Stimulated activated CD8-positive, alpha-beta memory T cell treated with anti-CD3 and anti-CD28 coated beads, Interleukin-4, amount 100 ng/mL, for 1 hour (primary cell): ENCODE measurements at places on chromosomes 16 and 17.

GRCh38 chr16:3530371-3530914 lies 29.6 kb downstream of the CLUAP1 start:
- no peak for DNase-seq

- no peak for DNase-seq
These were observed 30.1 kb downstream of the LCMT1 start for GRCh38 chr16:25141648-25142047.

GRCh38 chr16:1413684-1414531 lies 596 bp downstream of the UNKL start:
- DNase-seq, result peak; percentile 32

DNA sequence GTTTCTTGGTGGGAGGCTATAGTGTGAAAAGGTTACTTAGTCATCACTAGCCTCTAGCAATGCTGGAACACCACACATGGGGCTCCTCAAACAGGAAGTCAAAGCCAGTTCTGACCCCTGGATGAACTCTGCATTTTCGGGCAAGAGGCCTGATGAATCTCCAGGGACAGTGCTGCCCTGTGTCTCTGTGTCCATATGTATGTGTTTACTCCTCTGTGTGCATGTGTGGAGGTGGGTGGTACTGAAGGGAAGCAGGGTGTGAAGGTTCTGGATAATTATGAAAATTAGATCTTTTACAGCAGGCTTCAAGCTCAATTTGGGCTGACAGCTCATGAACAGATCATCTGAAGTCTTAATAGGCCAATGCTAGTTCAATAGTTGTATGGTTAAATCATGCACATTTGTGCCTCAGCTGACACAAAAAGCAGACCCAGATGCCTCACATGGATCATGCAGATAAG lies 133.6 kb downstream of the SNX11 start:
- DNase-seq, result no peak

- DNase-seq, result no peak
These were observed 2.6 kb downstream of the APRT start for GRCh38 chr16:88809068-88809675.

DNA sequence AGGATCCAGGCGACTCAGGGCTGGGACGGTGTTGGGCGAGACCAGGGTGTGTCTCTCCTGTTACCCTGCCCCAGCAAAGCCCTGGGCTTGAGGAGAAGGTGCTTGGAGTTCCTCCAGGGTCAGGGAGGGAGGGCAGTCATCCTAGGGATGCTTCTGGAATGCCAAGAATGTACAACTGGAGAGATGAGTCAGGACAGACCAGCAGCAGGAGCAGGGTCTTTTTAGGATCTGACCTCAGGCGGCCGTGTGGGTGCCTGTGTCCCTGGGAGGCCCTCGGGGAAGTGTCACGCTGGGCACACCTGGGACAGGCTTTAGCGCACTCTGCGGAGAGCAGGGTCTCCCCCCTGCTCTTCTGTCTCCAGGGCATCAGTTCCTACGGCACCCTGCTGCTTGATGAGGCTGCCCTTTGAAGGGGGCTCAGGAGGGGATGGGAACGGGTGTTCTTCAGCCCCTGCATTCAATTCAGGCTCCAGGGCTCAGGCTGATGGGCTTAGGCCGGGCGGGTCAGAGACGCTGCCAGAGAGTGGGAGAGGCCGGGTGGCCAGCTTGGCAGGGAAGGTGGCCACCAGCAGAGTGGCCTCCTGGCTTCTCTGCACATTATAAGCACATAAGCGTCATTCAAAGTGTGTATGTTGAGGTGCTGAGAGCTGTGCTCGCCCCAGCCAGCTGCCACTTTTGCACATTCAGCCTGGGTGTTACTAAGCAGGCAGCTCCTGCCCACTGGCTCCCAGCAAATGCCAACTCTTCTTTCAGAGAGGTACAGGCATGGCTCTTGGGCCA lies 8.4 kb upstream of the MTSS2 start:
- DNase-seq, result no peak

GRCh38 chr17:43526886-43527648 lies 19.1 kb downstream of the ETV4 start:
- DNase-seq, result no peak

- no peak for DNase-seq
These were observed 533.7 kb downstream of the HAPSTR1 start for GRCh38 chr16:9625122-9625521.

- no peak for DNase-seq
These were observed 9.0 kb upstream of the CDH5 start for GRCh38 chr16:66357523-66357928.

DNA sequence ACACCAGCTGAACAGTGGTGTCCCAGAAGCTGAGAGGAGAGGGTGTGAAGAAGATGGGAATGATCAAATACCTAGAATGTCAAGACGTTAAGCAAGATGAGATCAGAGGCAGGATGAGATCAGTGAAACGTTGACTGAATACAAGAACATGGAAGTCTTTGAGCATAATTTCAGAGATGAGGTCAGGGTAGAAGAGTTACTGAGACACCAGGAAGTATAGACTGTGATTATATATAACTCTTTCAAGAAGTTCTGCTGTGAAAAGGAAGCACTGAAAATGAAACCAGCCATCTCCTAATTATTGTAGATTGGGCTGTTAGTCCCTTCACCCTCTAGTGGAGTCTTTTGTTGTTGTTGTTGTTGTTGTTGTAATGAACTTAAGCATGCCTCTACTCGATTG lies 9.1 kb downstream of the SHCBP1 start:
- no peak for DNase-seq

DNA sequence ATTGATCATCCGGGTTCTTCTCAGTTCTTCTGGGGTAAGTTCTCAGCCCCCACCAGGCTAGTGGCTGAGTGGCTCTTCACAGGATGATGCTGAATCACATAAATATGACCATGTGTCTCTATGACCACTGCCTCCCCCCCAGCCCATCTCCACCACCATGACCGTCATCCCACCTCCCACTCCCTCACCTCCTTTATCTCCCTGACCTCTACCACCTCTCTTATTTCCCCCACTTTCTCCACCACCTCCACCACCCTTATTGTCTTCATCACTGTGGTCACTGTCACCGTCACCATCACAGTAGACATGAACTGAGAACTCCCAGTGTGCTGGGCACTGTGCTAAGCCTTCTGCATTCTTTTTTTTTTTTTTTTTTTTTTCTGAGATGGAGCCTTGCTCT lies 32.5 kb downstream of the RGS9 start:
- DNase-seq, result no peak

DNA sequence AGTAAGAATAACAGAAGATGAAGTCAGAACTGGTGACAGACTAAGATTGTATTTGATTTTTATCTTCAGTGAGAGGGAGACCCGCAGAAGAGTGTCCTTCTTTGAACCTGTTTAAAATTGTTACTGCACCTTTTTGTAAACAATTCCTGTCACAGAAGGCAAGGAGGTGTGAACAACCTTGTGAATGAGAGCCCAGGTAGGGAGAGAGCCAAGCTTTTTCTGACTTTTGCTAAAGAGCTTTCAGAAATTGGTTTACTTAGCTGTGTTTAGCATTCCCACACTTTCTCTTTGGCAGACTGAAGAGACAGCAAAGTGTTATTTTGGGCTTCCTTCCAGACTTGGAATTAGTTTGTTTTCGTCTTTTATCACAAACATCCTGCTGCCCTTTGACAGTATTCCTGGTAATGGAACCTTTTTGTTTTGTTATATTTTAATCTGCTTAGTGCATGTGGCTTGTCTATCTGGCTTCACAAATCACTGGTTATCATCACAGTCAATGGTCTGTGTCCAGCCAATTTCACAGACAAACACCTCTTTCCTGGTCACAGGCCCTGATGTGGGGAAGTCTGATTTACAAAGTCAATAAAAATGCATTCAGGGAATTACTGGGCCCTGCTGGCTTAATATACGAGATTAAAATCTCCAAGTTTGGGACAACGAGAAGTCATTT lies 85.7 kb upstream of the HS3ST2 start:
- no peak for DNase-seq

DNA sequence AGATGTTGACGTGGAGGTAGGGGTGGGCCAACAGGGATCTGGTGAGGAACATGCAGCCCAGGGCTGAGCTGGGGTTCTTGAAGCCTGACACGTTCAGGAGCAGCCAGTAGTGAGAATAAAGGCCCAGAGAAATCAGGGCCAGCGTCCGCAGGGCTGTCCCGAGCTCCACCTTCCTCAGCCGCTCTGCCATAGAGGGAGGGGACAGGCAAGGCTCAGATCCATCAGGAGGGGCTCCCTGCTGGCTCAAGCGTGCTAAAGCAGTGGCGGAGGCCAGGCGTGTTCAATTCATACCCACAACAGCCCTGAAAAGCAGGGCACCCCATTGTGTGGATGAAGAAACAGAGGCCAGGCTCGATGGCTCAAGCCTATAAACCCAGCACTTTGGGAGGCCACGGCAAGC lies 8.3 kb upstream of the FDXR start:
- DNase-seq, result no peak

- no peak for DNase-seq
These were observed 1.0 kb upstream of the KRT20 start for GRCh38 chr17:40886090-40886489.

DNA sequence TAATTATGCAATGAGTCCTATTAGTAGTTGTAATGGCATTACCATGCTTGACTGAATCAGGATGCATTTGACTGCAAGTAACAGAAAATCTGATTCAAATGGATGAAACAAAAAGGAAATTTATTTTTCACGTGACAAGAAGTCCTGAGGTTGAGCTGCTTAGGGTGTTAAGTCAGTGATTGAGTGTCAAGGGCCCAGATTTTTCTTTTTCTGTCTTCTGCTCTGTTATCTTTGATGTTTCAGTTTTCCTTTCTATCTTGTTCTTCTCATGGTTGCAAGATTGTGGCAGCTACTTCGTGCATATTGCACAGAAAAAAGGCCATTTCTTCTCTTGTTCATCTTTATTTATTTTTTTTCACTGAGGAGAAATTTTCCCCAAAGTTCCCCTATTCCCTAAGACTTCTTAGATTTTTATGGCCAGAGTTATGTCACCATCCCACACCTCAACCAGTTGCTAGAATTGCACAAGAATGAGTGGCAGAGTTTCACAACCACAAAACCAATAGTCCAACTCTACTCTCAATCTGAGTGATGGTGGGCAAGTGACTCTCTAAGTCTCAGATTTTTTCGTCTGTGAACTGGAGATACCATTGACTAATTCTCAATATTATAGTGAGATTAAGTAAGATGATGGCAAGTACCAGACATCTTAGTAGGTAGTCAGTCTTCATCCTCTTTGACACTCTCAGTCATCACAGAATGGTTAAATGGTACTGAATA lies 15.7 kb upstream of the GPR139 start:
- DNase-seq, result no peak

DNA sequence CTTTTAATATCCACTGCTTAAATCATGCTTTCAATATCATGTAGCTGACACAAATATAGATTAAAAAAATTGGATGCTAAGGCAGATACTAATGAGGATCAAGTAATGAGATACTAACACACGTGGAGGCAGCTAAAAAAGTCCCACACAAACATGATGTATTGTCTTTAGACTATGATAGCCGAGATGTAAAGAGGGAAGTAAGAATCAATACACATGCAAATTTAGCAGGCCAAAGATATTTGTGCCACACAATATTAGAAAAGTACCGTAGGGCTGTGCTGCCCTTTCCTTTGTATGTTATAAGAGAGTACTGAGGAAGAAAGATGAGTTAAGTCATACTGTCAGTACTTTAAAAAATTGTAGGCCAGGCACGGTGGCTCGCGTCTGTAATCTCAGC lies 51.4 kb upstream of the STAC2 start:
- no peak for DNase-seq

GRCh38 chr17:78356101-78356713 lies 3.7 kb downstream of the SOCS3 start:
- DNase-seq, result peak; percentile 82

GRCh38 chr16:65523283-65523944 lies 401.6 kb upstream of the CDH11 start:
- no peak for DNase-seq

GRCh38 chr16:18983565-18984434 lies at the start of gene TMC7:
TSS of gene TMC7 (plus strand) at chr16:18983934. CDS start at chr16:18984064, 130 bp downstream.
- DNase-seq, result no peak
